ENCODE measurements at places on chromosomes 16 and 17. TPM values are rescaled to one million over a fixed set of nuclear protein-coding genes. Genes with fewer than 3 reads are reported as not detected.

CDT1 gene
- 8.5 TPM for total RNA-seq

DNAJA3 gene
- total RNA-seq: 31.4 TPM

PIRT gene
- total RNA-seq: not detected

SLC16A6 gene
- 0.32 TPM for total RNA-seq

CA7 gene
- total RNA-seq: not detected

GNGT2 gene
- total RNA-seq: 0.50 TPM

SMIM36 gene
- not detected for total RNA-seq

LASP1 gene
- total RNA-seq: 78.5 TPM

RND2 gene
- 0.19 TPM for total RNA-seq

PRAC1 gene
- total RNA-seq: not detected

SPAG7 gene
- 53.9 TPM for total RNA-seq

NTN3 gene
- 0.13 TPM for total RNA-seq

KRTAP9-4 gene
- total RNA-seq: not detected

KRTAP9-3 gene
- total RNA-seq: not detected

ANKRD13B gene
- 9.1 TPM for total RNA-seq

EFCAB5 gene
- total RNA-seq: 1.1 TPM

Measured in bladder microvascular endothelial cell (primary cell).